ENCODE measurements at places on chromosomes 2 and 18.

GRCh38 chr2:32937602-32938448 lies 8.9 kb upstream of the LTBP1 start:
- no peak for ATAC-seq

- ATAC-seq: no peak
Measured at GRCh38 chr2:182043861-182044260, 58.2 kb downstream of the PPP1R1C start.

GRCh38 chr18:35059280-35059927 lies 18.2 kb downstream of the MAPRE2 start:
- ATAC-seq: no peak

DNA sequence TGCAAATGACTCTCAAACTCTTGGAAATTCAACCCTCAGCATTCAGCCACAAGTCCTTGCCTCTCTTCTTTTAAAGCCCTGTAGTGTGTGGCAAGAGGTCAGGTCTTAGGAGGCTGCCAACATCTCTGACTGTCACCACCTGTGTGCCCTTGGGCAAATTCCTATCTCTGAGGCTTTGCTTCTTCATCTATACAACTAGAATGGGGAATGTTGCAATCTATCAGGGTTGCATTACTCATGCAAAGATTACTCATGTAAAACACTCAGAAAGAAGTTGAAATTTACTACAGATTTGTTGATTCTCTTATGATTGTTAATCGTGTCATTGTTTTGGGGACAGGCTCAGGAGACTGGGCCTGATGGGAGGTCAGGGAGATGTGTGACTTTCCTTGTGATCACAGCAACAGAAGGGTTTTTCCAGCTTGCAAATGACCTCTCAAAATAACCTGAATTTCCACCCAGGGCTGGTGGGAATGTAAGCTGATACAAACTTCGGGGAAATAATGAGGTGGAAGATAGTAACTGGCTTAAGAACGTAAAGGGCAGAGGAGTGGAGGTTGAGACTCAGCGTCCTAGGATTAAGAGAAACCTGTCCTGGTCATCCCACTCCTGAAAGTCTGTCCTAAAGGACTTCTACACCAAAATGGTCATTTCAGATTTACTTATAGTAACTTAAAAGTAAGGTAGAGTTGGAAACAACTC lies 32.1 kb upstream of the SIGLEC15 start:
- no peak for ATAC-seq
